ENCODE measurements at places on chromosomes 13 and 19.

DNA sequence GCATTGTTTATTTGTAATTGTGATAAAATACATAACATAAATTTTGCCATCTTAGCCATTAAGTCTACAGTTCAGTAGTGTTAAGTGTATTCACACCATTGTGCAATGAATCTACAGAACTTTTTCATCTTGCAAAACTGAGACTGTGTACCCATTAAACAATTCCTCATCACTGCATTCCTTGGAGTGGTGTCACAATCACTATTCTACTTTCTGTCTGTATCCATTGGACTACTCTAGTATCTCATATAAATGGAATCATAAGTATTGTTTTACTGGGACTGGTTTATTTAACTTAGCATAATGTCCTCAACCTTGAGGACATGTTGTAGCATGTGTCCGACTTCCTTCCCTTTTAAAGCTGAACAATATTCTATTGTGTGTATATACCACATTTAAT lies 36.8 kb downstream of the UFM1 start:
- no peak for DNase-seq

DNA sequence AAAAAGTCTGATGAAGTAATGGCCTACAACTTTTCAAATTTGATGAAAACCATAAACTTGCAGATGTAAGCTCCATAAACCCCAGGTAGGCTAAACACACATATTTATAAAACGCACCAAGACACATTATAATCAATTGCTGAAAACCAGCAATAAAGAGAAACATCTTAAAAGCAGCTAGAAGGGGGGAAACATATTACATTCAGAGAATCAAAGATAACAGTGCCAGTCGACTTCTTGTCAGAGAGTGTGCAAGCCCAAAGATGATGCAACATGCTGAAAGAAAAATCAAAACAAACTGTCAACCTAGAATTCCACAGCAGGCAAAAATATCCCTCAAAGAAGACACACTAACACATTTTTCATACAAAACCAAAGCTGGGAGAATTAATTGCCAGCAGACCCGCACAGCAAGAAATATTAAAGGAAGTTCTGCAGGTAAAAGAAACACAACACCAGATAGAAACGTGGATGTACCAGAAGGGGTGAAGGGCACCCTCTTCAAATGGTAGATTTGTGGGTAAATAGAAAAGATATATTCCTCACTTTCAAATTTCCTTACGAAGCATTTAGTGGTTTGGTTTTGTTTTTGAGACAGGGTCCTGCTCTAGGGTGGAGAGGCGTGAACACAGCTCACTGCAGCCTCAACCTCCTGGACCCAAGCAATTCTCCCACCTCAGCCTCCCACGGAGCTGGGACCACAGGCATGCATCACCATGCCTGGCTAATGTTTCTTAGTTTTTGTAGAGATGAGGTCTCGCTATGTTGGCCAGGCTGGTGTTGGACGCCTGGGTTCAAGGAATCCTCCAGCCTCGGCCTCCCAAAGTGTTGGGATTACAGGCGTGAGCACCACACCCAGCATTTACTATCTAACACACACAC lies 16.5 kb upstream of the ATP1A3 start:
- DNase-seq: no peak

DNA sequence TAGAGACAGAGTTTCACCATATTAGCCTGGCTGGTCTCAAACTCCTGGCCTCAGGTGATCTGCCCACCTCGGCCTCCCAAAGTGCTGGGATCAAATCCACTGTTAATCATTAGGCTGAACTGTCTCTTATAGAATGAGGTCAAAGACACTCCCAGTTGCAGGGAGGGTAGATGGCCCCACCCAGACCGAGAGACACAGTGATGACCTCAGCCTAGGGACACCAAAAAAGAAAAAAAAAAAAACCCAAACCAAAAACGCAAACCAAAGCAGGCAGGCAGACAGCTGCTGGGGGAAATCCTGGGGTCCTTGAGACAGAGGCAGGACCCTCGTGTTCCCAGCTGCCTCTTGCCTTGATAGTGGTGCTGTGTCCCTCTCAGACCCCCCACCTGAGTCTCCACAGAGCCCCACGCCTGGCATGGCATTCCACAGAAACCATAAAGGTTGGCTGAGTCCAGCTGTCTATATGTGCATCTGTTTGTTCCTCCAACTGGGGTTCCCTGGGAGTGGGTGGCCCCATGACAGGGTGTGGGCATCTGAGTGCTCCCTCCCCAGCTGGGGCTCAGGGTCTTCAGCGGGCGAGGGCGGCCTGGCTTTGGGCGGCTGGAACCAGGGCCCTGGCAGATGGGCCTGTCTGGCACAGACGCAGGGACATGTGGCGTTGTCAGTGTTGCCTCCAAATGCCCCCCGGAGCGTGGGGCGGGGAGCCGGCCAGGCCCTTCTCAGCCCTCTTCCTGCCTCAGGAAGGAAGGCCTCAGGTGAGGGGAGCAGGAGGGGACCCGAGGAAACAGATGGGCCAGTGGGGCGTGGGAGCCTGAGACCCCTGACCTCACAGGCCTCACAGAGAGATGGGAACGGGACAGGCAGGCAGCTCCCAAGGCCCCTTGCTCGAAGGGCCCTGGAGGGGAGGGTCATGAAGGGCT lies 5.2 kb downstream of the DAND5 start:
- no peak for DNase-seq

DNA sequence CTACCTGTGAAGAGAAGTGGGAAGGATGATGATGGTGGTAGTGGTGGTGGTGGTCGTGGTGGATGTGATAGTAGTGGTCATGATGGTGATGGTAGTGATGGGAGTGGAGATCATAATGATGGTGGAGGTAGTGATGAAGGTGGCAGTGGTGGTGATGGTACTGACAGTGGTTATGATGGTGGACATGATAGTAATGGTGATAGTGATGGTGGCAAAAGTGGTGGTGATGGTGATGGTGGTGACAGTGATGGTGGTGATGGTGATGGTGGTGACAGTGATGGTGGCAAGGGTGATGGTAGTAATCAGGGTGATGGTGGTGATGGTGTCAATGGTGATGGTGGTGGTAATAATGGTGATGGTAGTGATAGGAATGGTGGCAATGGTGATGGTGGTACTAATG lies 26.2 kb downstream of the MBD3L2B start:
- DNase-seq: no peak

DNA sequence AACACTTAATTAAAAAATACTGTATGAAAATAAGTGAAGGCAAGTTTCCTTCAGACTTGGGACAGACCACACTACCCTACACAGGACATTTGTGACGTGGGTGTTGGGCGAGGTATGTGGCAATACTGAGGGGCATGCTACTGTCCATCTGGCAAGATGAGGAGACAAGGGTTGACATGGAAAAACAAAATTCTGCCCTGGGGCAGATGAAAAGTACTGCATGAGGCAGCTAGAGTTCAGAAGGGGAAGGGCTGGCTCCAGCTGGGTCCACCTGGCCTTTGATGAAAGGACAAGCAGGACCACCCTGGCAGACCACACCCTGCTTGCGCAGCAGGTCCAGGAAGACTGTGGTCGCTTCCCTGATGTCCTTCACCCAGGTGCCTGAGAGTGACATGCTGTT lies 43.2 kb downstream of the LATS2 start:
- DNase-seq: no peak

DNA sequence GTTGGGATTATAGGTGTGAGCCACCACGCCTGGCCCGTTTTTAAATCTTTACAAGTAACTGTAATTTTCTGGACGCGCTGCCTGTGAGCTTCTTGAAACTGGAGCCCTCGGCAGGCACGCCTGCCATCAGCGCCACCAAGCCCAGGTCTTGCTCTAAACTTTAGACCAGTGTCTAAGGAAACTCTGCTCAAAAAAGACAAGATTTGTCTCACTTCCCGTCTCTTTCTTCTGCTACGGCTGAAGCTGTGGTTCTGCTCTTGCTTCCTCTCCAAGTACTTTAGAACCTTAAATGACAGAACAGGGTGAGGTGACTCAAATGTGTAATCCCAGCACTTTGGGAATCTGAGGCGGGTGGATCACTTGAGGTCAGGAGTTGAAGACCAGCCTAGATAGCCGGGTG lies 24.9 kb downstream of the RCN3 start:
- DNase-seq: no peak

DNA sequence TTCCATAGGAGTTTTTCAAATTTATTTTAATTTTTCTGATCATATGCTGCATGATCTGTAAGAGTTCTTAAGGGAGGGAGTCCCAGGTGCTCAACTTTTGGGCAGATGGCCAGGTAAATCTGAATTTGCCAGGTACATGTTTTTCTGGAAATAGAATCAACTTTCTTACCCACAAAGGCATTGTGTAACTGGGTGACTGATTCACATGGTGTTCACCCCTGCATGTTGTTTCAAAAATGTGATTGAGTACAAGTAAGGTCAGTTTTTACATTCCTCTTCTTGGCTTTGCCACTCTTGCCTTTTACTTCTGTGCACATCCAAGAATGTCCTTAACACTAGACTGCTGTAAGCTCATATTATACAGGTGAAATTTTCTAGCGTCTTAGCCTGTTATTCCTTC lies 30.4 kb downstream of the RB1 start:
- DNase-seq: no peak

DNA sequence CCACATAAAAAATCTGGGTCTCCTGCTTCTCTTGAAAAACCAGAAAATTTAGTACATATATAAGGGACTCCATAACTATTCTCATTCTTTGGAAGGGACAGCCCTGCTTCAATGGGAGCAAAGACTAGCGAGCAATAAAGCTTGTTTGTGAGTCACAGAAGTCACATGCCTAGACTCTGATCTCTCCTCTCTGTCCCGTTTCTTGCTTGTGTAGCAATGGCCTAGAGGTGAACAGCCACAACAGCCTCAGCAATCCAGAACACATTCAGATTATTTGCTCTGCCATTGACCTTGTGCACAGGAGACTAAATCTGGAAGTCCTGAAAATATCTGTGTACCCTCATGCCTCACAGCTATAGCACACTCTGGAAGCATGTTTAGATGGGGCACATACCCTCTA lies 43.2 kb downstream of the SCGB2B2 start:
- DNase-seq: no peak

GRCh38 chr13:90673746-90674145 lies 673.7 kb upstream of the MIR17HG start:
- DNase-seq: no peak

DNA sequence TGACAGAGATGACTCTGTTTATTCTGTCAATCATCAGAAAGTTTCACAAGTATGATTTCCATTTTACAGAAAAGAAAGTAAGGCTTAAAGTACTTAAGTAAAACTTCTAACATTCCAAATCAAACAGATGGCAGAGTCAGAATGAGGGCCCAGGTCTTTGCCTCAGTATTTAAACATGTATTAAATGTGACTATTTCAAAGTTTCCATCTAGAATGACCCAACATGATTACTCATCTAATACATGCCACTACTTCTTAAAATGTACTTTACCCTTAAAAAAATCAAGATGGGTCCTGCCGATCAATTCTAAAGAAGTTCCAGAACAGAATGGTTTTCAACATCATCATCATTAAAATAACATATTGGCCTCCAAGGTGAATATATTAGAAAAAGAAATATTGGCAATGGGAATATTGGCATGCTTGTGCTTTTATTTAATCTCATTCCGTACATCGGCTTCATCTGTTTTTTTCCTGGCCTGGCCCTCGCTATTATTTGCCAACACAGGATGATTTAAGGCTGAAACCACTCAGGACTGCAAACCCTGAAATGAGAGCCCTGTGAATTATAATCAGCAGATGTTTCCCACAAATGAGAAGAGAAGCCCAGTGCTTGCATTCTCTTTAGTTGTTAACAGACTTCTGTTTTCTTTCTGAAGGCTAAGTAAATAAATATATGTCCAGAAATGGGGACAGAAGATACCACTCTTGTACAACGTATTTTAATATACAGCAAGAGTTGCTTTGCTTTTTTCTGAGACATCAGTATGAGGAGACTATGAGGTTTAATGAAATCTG lies 340.0 kb downstream of the DNAJC15 start:
- DNase-seq: no peak

- DNase-seq: no peak
These were observed 10.0 kb upstream of the CACNG6 start for GRCh38 chr19:53981376-53981951.

Measured in stimulated activated CD4-positive, alpha-beta T cell treated with anti-CD3 and anti-CD28 coated beads, Interleukin-12 subunit alpha, Interleukin-12 subunit beta, amount 100 ng/mL, for 24 hours (primary cell).